ENCODE measurements at places on chromosomes 2 and 18. TPM values are rescaled to one million over a fixed set of nuclear protein-coding genes. Genes with fewer than 3 reads are reported as not detected.

Gene RUFY4
- polyA plus RNA-seq: not detected

Gene ATP6V1C2
- polyA plus RNA-seq: 0.03 TPM

Gene RAB27B
- polyA plus RNA-seq: 0.92 TPM

Gene IL1RL1
- 0.14 TPM for polyA plus RNA-seq

Gene TEX261
- polyA plus RNA-seq: 96.1 TPM

Gene ANKRD62
- not detected for polyA plus RNA-seq

Gene SLC9A4
- polyA plus RNA-seq: not detected

Gene DNER
- 1.2 TPM for polyA plus RNA-seq

Gene ABCA12
- polyA plus RNA-seq: 0.02 TPM

Gene MAB21L4
- polyA plus RNA-seq: not detected

Gene ACADL
- polyA plus RNA-seq: 0.07 TPM

Gene KIF5C
- 0.17 TPM for polyA plus RNA-seq

Gene FOXD4L1
- not detected for polyA plus RNA-seq

Gene TMEM17
- polyA plus RNA-seq: 4.9 TPM
